Hematopoietic multipotent progenitor cell treated with erythropoietin and hydrocortisone succinate and interleukin-3 and kit ligand, for 4 days (in vitro differentiated cells): ENCODE measurements at places on chromosomes 5 and 9.

DNA sequence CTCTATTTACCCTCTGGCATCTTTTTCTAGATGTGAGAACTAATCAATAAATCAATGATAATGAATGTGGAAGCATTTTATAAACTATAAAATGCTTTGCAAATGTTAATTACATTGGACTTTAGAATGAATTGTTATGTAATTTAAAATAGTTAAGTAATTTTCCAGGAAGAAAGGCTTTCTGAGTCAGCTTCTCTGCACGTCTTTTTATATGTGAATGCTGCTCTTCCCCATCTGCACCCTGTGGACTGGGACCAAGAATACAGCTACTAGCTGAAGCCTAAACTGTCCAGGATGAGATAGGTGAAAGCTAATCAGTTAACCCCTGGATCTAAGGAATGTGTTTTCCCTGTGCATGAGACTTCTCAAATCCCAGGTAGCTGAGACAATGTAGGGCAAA is 292.9 kb downstream of the NR3C1 start:
- no peak for DNase-seq

- no peak for DNase-seq
Observed at GRCh38 chr9:18776836-18777820, 255.9 kb downstream of the SAXO1 start.

DNA sequence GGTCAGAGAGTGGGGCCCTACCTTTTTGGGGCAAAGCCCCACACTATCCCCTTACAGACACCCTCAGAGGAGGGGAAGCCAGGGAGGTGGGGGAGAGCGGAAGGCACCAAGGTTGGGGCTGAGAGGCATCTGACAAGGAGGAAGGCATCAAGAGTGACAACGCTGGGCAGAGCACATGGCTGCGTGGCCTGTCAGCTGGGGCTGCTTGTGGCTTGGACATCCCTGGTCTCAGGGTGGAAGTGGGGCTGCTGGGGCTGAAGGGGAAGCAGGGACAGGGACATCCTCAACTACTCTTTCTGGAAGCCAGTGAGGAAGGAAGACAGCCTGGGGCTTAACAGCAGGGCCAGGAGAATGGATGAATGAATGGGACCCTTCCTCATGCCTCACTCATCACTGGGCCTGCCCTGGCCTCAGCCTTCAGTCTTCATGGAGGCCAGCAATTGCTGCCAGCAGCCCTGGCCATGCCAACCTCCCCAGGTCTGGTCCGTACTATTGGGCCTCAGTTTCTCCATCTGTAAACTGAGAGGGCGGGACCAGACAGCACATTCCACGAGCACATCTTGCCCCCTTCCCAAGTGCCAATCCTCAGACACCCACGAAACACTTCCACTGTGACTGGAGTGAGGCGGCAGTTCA is 993 bp upstream of the RALGDS start:
- DNase-seq: peak; percentile 71

- no peak for DNase-seq
Observed at GRCh38 chr5:139451878-139452660, 10.5 kb downstream of the ECSCR start.

DNA sequence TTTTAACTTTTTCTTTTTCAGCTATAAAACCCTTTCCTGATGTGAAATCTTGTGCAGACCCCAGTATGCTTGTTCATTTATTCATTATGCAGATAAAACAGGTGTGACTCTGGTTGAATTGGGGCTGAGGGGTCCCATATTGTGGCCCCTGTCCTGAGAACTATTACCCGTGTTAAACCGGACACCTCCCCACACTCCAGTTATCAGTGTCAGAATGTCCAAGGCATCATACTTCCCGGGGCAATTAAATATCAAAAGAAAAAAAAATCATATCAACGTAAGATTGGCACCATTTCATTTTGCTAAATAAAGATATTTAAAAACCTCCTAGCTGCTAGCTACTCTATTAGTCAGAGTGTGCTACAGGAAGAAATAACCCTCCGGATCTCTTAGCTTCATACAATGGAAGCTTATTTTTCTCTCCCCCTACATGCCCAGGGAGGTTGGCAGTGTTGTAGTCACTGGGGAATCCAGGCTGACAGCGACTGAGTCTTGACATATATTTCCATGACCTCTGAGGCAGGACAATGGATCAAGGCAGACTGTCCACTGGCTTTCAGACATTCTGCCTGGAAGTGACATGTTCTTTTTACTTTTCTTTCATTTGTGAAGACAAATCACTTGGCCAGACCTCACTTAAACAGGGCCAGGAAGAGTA is 170.0 kb downstream of the SEC61B start:
- no peak for DNase-seq

GRCh38 chr5:176822041-176822792 is 11.9 kb downstream of the UNC5A start:
- DNase-seq: no peak

GRCh38 chr5:10262995-10263394 is 12.9 kb downstream of the CCT5 start:
- no peak for DNase-seq

DNA sequence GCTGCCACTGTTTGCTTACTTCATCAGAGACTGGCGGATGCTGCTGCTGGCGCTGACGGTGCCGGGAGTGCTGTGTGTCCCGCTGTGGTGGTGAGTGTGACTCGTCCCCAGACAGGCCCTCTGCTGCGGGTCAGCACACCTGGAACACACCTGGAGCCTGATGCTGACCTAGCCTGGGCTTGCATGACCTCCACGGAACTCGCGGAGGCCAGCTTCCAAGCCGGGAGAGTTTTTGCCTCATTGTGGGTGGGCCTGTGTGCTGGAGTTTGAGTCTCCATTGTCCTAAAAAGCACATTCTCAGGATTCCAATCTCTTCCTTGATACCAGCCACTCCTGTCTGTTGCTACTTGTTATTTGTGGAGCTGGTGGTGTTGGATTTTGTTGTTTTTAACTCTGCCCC is 28.1 kb downstream of the SLC22A4 start:
- no peak for DNase-seq

GRCh38 chr5:119074419-119074818 is 3.5 kb downstream of the DMXL1 start:
- DNase-seq: no peak

DNA sequence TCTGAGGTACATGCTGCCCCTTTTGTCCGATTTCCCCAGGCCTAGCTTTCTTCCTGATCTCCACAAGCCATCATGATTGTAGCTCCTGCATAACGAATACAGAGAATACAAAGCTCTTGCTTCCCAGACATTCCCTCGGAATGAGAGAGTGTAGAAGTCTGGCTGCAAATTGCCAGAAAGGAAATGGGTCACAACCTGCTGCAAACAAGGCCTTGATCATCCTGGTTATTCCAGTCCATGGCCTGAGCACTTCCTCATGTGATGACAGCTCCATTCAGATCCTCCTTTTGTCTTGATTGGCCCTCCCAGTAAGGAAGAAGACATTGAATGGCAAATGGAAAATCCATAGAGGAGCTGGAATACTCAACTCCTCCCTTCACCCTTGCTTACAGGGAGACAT is 136.0 kb upstream of the ADRA1B start:
- DNase-seq: no peak

DNA sequence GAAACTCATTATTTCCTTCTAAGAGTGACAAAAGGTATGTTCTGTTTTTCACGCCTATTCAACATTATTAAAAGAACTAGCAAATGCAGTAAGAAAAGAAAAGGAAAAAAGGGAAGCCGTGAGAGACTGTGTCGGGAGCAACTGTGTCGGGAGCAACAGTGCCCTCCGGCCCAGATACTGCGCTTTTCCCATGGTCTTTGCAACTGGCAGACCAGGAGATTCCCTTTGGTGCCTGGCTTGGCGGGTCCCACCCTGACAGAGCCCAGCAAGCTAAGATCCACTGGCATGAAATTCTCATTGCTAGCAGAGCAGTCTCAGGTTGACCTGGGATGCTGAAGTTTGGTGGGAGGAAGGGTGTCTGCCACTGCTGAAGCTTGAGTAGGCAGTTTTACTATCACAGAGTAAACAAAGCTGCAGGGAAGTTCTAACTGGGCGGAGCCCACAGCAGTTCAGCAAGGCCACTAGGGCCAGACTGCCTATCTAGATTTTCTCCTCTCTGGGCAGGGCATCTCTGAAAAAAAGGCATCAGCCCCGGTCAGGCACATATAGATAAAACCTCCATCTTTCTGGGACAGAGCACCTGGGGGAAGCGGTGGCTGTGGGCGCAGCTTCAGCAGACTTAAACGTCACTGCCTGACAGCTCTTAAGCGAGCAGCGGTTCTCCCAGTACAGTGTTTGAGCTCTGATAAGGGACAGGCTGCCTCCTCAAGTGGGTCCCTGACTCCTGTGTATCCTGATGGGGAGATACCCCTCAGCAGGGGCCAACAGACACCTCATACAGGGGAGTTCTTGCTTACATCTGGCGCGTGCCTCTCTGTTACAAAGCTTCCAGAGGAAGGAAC is 1237.4 kb upstream of the CDH18 start:
- DNase-seq: no peak

- DNase-seq: no peak
Observed at GRCh38 chr9:117672369-117672768, 31.8 kb upstream of the TLR4 start.

DNA sequence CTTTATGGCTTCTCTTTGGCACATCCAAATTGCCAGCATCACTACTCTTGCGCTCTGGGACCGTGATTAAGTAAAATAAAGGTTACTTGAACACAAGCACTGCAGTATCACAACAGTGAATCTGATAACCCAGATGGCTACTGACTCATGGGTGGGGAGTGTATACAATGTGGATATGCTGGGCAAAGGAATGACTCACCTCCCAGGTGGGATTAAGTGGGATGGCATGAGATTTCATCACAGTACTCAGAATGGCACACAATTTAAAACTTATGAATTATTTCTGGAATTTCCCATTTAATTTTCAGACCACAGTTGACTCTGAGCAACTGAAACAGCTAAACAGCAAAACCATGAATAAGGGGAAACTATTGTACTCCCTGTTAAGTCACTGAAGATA is 4.3 kb downstream of the GFM2 start:
- no peak for DNase-seq

GRCh38 chr5:148393390-148393741 is 9.6 kb downstream of the FBXO38 start:
- no peak for DNase-seq

GRCh38 chr9:109401169-109401989 is 80.5 kb upstream of the EPB41L4B start:
- DNase-seq: peak; percentile 69

GRCh38 chr9:127503379-127503921 is 52.1 kb downstream of the LRSAM1 start:
- DNase-seq: no peak

GRCh38 chr5:135036405-135036804 is 2.4 kb upstream of the PITX1 start:
- no peak for DNase-seq

GRCh38 chr5:56900858-56901578 is 8.4 kb upstream of the SETD9 start:
- DNase-seq: peak; percentile 73

GRCh38 chr5:15850536-15850935 is 329.1 kb downstream of the MARCHF11 start:
- DNase-seq: no peak

- DNase-seq: peak; percentile 66
Observed at GRCh38 chr5:34957857-34958690, 28.7 kb downstream of the DNAJC21 start.

DNA sequence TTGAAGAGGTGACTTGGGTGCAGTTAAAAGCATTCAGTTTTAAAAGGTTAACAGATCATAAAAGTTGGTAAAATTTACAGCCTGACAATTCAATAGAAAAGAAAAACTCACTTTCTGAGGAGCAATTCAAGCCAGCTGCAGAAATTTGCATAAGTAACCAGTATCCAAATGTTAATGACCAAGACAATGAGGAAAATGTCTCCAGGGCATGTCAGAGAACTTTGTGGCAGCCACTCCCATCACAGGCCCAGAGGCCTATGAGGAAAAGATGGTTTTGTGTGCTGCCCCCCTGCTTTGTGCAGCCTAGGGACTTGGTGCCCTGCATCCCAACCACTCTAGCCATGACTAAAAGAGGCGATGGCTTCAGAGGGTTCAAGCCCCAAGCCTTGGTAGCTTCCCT is 1406.5 kb upstream of the ACO1 start:
- no peak for DNase-seq

- no peak for DNase-seq
Observed at GRCh38 chr5:176610435-176610773, 448 bp upstream of the GPRIN1 start.

DNA sequence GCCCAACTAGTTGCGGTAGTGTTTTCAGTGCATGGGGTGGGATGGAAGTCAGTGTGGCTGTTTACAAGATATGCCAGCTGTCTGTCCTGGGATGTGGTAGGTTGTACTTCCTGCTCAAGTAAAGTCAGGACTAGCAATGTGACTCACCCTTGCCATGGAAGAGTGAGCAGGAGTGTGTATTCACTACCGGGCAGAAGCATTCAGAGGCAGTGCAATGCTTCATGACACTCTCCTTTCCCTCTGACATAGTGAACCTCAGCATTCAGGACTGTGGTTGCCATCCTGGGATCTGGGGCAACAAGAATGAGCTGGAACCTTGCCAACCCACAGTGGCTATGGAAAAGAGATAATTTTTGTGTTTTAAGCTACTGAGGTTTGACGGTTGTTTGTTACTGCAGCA is 68.9 kb downstream of the BOD1 start:
- no peak for DNase-seq

DNA sequence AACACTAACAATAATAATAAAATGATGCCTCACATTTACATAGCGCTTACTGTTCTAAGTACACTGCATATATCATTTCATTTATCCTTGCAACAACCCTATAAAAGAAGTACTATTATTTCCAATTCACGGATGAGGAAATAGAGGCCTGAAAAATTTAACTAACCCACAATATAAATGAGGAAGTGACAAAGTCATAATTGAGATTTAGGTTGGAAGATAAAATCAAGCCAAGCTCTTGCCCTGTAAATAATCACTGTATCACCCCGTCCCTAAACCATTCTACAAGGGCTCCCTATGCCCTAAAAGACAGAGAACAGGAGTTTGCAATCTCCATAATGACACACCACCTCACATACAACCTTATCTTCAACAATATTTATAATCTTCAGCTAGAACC is 49.6 kb downstream of the STRBP start:
- peak; percentile 36 for DNase-seq

GRCh38 chr9:113599646-113600022 is 136.1 kb downstream of the RGS3 start:
- no peak for DNase-seq

GRCh38 chr5:177096162-177097015 is 9.7 kb downstream of the FGFR4 start:
- no peak for DNase-seq

DNA sequence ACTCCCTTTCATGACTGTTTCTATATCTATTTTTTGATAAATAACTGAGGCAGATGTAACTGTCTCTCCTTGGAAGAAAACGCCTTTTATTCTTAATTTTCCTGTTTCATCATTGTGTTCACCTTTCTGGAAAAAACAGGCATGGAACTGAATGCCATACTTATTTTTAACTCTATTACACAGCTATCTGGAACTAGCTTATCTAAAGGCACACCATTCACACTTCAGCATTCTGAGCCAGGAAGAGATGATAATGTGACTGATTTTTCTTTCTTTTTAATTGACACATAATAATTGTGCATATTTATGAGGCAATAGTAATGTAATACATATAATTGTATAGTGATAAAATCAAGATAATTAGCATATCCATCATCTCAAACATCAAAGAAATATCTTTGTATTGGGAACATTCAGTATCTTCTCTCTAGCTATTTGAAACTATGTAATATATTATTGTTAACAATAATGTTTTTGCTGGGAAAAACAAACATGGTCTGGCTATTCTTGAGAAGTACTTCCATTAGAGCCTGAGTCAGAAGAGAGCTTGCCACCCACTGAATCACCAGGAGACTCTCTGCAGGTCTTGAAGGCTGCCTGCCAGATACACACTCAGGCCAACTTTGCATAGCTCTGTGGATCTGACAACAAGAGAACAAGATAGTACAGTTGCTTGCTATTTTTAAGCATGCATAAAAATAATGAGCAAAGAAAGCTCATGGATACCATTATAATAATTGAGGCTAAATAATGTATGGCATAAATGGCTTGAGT is 501.0 kb upstream of the EDIL3 start:
- DNase-seq: no peak
